ENCODE measurements at places on chromosomes 11 and 22.
A peak's percentile ranks its signal among the peaks of the same experiment; 100 is the strongest.

DNA sequence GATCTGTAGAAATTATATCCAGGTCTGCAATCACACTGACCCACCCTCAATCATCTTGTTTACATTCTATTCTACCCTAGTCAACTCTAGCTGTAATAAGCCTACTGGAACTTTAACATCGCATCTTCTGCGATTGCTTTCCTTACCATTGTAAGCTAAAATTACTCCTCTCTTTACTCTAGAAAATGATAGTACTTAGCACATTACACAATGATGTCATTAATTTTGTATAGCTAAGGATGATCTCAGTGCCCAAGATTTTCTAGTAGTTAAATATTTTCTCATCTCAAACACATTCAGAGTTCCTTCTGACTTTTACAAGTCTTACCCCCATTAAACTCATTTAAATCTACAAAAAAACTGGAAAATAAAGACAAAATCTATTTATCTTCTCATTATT lies 39.6 kb upstream of the CTSC start:
- DNase-seq = no peak

GRCh38 chr11:34331329-34331728 lies 26.5 kb downstream of the ABTB2 start:
- no peak for DNase-seq

DNA sequence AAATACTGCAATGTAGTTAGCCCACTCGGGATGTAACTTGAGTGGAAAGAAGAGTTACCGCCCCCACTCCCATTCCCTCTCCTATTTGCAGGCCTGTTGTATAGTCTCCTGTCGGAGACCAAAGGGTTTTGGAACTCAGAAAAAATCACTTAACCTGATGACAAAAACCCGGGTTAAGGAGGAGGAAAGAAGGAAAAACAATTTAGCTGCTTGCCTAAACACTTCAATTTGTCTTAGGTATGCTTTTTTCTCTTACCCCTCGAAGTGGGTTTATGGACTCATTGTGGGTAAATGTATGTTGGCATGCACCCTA lies 2.2 kb downstream of the YAP1 start:
- no peak for DNase-seq

DNA sequence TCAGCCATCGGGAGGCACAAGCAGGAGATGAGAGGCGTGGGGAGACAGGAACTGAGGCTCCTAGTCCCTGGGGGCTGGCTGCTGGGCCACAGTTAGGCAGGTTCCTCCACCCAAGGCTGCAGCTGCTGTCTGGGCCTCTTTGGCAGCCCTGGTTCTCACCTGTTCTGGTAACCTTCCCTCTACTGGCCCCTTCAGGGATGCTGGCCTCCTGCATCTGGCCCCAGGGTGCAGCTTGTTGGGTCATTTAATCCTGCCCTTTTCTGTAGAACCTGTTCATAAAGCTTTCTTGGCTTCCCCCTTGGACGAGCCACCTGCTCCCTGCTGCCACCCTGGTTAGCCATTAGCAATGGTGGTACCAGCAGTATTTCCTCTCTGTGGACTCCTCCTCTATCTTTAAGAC lies 5.5 kb downstream of the USH1C start:
- no peak for DNase-seq

DNA sequence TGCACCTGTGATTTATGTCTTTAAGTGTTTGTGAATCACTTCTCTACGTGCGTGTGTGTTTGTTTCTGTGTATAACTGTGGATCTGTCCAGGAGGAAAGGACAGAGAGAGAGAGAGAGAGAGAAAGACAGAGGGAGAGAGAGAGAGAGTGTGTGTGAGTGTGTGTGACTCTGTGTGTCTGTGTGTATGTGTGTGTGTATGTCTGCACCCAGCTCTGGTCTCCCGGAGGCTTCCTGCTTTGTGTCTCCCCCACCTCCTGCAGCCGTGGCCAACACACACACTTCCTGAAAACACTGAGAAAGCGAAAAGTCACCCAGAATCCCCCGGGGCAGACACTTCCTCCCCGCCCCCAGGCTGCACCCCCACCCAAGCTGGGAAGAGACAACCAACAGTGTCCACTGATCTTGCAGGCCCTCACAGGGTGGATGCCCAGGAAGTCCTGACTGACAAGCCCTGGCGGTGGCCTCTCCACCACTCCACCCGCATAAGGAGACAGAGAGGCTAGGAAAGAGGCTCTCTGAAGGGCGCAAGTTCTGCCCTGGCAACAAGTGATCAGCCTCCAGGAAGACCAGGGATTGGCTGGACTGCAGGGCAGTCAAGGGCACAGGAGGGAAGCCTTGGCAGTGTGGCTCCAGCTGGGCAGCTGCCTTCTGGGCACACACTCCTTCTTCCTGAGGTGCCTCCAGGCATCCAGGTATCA lies 30.0 kb downstream of the ARAP1 start:
- DNase-seq = peak; percentile 40
